ENCODE measurements at places on chromosomes 16 and 17.

DNA sequence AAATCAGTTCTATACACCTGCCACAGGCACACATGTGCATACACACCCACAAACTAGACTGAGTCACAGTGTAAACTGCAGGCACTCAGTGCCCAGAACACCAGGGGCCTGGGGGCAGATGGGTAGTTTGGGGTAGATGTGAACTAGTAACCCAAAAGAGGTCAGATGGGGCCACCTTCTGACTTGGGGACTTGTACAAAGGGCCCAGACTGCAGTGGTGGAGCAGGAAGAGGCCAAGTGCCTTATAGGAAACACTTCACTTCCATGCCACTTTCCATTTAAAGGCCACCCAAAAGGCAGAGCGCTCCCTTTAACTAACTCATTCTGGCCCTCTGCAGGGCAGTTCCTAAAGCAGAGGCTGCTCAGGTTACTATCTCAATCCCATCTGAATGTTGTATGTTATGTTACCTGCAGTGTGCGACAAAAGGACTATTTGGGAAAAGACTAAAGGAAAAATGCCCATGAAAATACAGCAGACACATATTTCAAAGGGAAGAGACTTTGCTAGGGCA is 27.8 kb upstream of the ERN1 start:
- DNase-seq: no peak

GRCh38 chr17:8873801-8874715 is 6.6 kb upstream of the PIK3R6 start:
- no peak for DNase-seq

- no peak for DNase-seq
These were observed 795 bp downstream of the KCTD13 start for GRCh38 chr16:29925105-29925756.

- no peak for DNase-seq
These were observed 23.6 kb downstream of the SDR42E1 start for GRCh38 chr16:81987706-81988105.

GRCh38 chr17:71019699-71020098 is 850.4 kb downstream of the KCNJ2 start:
- DNase-seq: no peak

Data from fibroblast of upper back skin (primary cell).